ENCODE measurements at places on chromosomes 3 and 15. TPM values are rescaled to one million over a fixed set of nuclear protein-coding genes. Genes with fewer than 3 reads are reported as not detected.

The GOLGA8M gene
- total RNA-seq, result 2.0 TPM

The APOD gene
- total RNA-seq, result 0.23 TPM

The C3orf49 gene
- not detected for total RNA-seq

The POC1A gene
- 7.4 TPM for total RNA-seq

The GRM7 gene
- not detected for total RNA-seq

The UMPS gene
- 22.5 TPM for total RNA-seq

The FBXL2 gene
- total RNA-seq, result 17.4 TPM

The SEMA5B gene
- total RNA-seq, result 0.72 TPM

The TGM4 gene
- not detected for total RNA-seq

The SLC28A2 gene
- not detected for total RNA-seq

The PTPN9 gene
- 27.6 TPM for total RNA-seq

The ANKUB1 gene
- total RNA-seq, result not detected

The TMC3 gene
- total RNA-seq, result 0.20 TPM

The GATM gene
- 0.20 TPM for total RNA-seq

The EIF4E3 gene
- 0.83 TPM for total RNA-seq

The EPHB1 gene
- total RNA-seq, result 0.98 TPM

The CPNE9 gene
- not detected for total RNA-seq

The ECE2 gene
- 0.17 TPM for total RNA-seq

The FOXL2NB gene
- 0.03 TPM for total RNA-seq

The ZBTB47 gene
- total RNA-seq, result 50.5 TPM
